Fibroblast of skin of scalp (primary cell): ENCODE measurements at places on chromosomes 12 and 14.

- no peak for DNase-seq
Measured at GRCh38 chr14:100735271-100735670, 8.6 kb downstream of the DLK1 start.

DNA sequence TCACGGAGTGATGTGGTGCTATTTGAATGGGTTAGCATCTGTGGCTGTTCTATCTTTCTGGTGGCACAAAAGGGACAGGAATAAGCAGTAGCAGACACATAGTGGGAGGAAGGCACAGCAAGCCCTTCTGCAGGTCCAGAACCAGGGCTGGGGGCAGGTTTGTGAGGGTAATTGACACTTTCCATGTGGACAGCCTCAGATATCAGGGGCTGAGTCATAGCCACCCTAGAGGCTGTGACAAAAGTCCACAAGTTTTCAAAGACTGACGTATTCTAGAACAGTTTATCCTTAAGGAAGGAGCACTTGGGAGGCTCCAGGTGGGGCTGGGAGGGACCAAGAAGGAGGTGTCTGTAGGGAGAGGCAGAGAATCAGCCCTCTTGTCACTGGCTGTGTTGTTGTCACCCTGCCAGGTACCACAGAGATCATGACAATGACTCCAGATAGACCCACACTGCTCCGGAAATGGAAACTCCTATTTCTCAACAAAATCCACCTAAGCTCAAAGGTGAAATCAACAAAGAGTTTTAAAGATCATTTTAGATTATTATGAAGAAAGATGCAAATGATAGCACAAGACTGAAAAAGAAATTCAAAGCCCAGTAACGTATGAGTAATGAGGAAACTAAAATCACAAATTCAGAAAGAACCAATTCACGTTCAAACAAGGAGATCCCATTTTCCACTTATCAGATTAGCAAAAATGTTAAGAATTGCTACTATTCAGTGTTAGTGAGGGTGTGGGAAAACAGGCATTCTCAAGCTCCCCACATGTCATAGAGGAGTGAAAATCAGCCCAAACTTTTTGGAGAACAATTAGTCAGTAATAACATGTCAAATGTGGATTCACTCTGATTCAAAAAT is 48.3 kb downstream of the NFKBIA start:
- peak; percentile 33 for DNase-seq

GRCh38 chr12:4030929-4031702 is 157.9 kb upstream of the PARP11 start:
- DNase-seq = peak; percentile 98

- peak; percentile 46 for DNase-seq
Measured at GRCh38 chr14:90368946-90369721, 27.7 kb upstream of the CALM1 start.

- no peak for DNase-seq
Measured at GRCh38 chr12:104751120-104751519, 207.0 kb downstream of the SLC41A2 start.

GRCh38 chr14:100586403-100587085 is 673 bp downstream of the BEGAIN start:
- DNase-seq = no peak

DNA sequence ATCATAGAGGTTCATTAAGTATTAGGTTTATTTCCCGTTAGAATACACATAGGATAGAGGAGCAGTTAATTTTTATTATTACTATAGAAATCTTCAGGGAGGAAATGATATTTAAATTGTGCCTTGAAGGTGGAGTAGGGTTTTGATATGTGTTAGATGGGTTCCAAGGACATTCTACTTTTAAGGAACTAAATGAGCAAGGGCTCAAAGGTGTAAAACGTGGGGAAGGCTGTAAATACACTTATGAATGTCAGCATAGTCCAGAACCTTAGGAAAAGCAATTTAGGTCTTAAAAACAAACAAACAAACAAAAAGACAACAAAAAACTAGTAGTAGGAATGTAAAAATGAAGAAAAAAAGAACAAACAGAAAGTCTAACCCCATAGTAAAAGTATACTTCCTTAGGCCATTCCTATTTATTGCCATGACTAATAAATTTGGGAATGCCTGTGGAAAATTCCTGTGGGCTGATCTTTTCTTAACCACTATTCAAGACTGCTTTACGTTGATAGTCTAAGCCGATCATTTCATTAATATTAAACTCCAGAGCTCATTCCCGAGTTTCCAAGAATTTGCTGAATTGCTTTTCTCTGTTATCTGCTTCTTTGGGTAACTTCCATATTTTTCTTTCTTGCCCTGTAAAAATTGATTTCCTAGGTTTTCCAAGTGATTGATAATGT is 180.3 kb downstream of the RAD51B start:
- DNase-seq = peak; percentile 88

GRCh38 chr14:104692261-104692938 is 3.0 kb downstream of the INF2 start:
- DNase-seq = no peak

- DNase-seq = no peak
Measured at GRCh38 chr14:101119830-101120571, 216.5 kb upstream of the RTL1 start.

- no peak for DNase-seq
Measured at GRCh38 chr12:43733687-43734086, 24.9 kb downstream of the PUS7L start.

- DNase-seq = peak; percentile 56
Measured at GRCh38 chr14:64968651-64969050, 3.5 kb downstream of the RAB15 start.

- DNase-seq = no peak
Measured at GRCh38 chr12:69428351-69429073, 41.7 kb upstream of the FRS2 start.

DNA sequence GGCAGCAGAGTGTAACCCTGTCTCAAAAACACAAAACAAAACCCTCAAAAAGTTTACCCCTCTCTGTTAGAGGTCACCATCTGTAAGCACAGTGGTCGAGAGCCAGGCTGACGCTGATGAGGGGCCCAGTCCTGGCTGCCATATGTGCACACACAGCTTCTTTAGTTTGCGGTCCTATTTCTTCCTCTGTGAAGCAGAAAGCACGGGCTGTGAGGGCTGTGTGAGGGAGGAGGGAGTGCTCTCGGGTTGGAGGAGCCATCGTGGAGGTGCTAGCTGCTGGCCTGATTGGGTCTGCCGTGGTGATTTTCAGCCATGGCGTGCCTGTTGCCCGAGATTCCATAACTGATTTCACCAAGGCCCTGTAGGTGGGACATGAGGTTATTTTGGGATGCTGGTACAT is 3.5 kb downstream of the ULK1 start:
- DNase-seq = no peak

DNA sequence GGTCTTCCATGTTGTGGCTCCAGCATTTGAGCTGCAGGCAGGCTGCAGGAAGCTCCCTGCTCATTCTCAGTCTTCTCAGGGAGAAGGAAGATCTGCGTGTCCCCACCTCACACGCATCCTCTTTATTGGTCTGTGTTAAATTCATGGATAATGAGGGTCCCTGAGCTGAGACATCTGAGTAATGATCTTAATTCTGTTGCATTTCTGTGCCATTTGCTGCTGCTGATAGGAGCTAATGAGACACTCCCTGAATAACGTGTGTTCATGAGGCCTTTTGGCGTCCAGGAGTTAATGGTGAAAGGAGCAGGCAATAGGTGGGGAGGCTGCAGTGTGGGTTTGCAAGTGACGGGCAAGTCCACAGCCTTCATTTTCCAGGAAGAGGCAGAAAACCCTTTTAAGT is 46.6 kb upstream of the OAS1 start:
- no peak for DNase-seq

GRCh38 chr12:67803278-67803993 is 154.9 kb downstream of the DYRK2 start:
- DNase-seq = no peak

GRCh38 chr12:88127855-88128254 is 14.0 kb downstream of the CEP290 start:
- DNase-seq = no peak

- DNase-seq = peak; percentile 54
Measured at GRCh38 chr12:78062786-78063185, 232.1 kb downstream of the NAV3 start.

DNA sequence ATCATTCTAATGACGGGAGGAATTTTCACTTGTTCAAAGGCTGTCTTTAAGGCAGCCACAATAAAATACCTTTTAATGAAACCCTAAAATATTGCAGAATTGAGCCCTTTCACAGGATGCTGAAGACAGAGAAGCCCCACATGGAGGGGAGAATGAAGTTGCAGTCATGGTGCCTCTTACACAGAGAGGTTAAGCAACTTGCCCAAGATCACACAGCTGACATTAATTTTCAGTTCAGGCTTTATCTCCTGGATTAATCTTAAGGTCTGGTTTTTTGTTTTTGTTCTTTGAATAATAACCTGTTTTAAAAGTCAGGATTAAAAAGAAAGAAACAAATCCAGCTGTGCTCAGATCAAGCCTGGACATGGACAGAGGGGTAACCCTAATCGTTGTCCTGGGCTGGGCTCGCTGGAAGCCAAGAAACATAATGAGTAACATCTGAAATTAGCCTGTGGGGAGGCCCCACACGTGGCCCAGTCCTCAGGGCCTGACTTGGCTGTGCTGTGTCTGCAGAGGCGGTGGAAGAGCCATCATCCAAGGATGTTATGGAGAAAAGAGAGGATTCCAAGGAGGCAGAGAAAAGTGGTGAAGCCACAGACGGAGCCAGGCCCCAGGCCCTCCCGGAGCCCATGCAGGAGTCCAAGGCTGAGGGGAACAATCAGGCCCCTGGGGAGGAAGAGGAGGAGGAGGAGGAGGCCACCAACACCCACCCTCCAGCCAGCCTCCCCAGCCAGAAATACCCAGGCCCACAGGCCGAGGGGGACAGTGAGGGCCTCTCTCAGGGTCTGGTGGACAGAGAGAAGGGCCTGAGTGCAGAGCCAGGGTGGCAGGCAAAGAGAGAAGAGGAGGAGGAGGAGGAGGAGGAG is 8.0 kb downstream of the CHGA start:
- DNase-seq = no peak
